GM12892 (cell line): ENCODE measurements at places on chromosomes 5 and 9.
A peak's percentile ranks its signal among the peaks of the same experiment; 100 is the strongest.

GRCh38 chr9:107824556-107824955, 335.0 kb upstream of the KLF4 start:
- no peak for DNase-seq

DNA sequence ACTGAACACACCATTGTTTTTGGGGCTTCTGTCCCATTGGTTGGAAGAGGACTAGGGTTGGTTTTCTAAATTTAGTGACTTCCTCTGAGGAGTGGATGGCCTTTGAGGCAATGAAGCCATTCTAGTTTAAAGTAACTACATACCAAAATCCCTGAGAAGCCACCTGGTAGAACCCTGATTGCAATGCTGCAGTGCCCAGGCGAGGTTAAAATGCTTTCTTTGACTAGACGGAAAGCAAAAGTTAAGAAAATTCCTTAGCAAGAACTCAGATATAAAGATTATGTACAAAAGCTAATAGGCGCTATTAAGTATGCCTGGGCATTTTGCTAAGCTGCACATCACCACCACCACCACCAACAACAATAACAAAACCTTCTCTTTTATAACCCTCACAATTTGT, 20.6 kb downstream of the GLRX start:
- DNase-seq = no peak

DNA sequence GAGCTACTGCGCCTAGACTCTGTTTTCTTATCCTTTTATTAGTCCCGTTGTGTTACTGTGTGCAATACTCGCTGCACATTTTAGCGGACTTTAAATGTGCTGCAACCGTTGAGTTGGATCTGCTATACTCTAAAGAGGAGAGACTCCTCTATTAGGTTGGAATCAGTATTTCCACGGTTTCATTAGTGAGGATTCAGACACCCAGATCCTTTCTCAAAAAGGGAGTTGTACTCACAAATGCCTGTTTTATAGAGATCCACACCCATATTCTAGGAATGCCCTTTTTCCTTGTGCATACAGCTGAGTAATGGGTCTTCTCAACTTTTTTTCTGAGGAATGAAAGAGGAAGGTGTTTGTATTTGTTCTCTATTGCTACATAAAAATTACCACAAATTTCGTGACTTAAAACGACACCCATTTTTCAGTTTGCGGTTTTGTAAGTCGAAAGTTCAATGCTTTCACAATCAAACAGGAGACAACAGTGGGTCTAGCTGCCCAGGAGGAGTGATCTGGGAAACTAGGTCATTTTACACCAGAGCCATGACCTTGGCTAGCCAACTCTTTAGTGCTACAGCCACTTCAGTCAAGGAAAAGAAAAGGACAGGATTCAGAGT, 52.8 kb upstream of the SLC44A1 start:
- no peak for DNase-seq

GRCh38 chr9:75071530-75072122, 16.3 kb downstream of the NMRK1 start:
- DNase-seq = no peak

DNA sequence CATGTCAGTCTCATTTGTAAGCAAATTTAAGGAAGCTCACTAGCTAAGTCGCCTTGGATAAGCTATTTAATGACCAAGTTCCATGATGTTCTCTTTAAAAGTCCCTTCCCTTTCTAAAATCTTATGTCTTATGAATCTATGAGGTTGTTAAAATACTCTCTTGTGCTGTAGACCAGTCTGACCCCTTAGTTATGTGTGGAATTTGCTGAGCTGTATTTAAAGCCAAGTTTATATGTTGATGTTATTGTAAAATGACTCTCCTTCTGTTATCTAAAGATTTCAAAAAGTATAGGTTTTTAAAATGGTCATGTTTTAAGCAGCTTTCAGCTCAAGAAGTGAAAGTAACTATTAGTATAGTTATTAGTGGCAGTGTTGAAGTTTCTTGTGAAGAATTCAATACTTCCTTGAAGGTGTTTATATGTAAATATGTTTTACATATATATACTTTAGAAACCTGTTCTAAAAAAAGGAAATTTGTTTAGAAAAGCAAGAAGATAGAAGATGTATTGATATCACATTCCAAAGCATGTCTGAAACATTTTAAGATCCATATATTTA, 92.2 kb downstream of the CDC42SE2 start:
- no peak for DNase-seq

DNA sequence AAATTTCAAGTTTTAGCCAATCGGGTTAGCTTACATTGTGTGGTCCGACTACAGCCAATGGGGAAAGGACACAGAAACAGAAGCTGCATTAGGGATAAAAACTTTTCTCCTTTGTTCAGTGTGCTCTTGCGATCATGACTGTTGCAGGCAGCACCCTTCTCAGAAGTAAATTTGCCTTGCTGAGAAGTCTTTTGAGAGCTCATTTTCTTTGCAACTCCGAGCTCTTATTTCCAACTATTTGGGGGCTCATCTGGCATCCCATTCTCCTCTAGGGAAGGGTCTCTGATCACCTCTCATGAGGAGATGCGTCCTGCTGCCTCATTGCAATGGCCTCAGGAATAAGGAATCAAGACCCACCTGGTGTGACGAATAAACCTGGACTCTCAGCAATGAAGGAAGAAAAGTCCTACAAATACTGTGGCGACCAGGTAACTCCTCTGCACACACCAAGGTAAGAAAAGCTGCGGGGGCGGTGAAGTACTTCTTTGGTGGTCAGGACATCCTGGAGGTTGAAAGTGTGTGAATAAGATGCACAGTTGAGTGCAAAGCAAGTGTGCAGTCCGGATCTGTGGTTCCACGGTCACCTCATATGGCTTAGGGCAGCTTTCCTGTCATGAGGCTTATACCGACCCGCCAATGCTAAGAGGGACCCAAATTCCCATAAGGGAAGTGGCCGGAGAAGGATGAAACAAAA, 20.4 kb downstream of the CNOT8 start:
- no peak for DNase-seq

DNA sequence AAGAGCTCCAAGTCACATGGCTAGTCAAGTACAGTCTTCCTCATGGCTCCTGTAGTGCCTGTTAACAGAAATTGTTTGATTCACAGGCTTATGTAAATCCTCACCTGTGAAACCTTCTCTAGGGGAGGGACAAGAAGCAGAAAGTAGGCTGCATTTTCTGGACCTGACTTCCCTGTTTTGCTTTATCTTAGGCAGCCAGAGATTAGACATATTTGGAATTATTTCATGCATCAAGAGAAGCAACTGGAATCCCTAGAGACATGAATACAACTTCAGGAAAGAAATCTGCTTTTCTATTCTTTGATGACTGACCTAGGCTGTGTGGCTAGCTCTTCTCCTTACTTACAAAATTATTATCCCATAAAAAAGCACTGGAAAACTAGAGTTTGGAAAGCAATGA, 52.3 kb downstream of the CAST start:
- no peak for DNase-seq

- DNase-seq = no peak
These were observed 471.1 kb upstream of the MPDZ start for GRCh38 chr9:13750639-13751038.

DNA sequence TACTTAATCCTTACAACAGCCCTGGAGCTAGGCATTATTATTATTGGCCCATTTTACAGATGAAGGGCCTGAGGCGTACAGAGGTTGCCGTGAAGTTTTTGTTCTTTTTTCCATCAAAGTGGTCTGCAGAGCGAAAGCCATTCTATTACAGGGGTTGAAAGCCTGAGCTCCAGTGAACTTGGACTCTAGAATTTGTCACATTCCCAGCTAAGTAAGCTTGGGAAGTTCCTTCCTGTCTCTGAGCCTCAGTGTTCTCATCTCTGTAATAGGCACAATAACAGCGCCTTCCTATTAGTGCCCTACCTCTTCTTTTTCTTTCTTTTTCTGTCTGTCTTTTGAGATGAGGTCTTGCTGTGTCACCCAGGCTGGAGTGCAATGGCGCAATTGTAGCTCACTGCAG, 44.2 kb upstream of the NKX2-5 start:
- no peak for DNase-seq

GRCh38 chr9:96089452-96090085, 212.4 kb downstream of the HSD17B3 start:
- no peak for DNase-seq

GRCh38 chr9:114616684-114617520, 5.8 kb downstream of the TMEM268 start:
- DNase-seq = peak; percentile 37

- DNase-seq = no peak
These were observed 95.6 kb downstream of the MLLT3 start for GRCh38 chr9:20526500-20527319.

- no peak for DNase-seq
These were observed 132.2 kb downstream of the ZNF354C start for GRCh38 chr5:179192185-179192890.

- no peak for DNase-seq
These were observed 19.7 kb downstream of the ANXA2R start for GRCh38 chr5:43020399-43020746.

DNA sequence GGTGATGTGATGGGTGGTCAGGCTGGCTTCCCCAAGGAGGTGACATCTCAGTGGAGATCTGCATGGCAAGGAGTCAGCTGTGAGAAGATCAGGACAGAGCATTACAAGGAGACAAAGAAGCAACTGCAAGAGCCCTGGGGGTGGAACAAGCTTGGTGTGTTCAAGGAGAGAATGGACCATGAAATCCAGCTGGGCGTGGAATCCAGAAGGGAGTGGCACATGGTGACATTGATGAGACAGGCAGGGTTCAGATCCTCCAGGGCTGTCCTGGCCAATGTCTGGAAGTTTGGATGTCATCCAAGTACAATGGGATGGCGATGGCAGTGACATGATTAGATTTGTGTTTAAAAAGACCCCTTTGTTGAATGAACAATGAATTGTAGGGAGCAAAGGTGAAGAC, 175.6 kb downstream of the MACROH2A1 start:
- DNase-seq = no peak

DNA sequence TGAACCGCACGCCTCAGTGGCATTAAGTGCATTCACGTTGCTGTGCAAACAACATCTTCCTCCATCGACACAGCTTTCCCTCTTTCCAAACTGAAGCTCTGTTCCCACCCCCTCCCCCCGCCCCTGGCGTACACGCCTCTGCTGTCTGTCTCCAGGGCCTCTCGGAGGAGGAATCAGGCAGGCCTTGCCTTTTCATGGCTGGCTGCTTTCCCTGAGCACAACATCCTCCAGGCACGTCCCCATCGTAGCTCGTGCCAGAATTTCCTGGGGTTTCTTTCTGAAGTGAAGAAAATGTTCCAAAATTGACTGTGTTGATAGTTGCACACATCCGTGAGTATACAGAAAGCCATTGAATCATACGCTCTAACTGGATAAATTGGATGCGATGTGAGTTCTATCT, 22.3 kb upstream of the TMEM250 start:
- no peak for DNase-seq

- no peak for DNase-seq
These were observed 4.2 kb downstream of the TXNDC15 start for GRCh38 chr5:134878403-134878802.

DNA sequence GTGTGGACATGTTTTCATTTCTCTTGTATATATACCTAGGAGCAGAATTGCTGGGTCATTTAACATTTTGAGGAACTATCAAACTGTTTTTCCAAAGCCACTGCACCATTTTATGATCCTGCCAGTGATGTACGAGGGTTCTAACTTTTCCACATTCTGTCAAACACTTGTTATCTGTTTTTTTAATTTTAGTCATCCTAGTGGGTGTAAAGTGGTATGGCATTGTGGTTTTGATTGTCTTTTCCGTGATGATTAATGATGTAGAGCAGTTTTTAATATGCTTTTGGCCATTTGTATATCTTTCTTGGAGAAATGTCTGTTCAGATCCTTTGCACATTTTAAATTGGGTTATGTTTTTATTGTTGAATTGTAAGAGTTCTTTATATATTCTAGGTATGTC, 107.0 kb downstream of the MELK start:
- DNase-seq = no peak

GRCh38 chr9:11577522-11577921, 964.7 kb upstream of the PTPRD start:
- DNase-seq = no peak

GRCh38 chr9:91729558-91729842, 220.5 kb downstream of the ROR2 start:
- no peak for DNase-seq

DNA sequence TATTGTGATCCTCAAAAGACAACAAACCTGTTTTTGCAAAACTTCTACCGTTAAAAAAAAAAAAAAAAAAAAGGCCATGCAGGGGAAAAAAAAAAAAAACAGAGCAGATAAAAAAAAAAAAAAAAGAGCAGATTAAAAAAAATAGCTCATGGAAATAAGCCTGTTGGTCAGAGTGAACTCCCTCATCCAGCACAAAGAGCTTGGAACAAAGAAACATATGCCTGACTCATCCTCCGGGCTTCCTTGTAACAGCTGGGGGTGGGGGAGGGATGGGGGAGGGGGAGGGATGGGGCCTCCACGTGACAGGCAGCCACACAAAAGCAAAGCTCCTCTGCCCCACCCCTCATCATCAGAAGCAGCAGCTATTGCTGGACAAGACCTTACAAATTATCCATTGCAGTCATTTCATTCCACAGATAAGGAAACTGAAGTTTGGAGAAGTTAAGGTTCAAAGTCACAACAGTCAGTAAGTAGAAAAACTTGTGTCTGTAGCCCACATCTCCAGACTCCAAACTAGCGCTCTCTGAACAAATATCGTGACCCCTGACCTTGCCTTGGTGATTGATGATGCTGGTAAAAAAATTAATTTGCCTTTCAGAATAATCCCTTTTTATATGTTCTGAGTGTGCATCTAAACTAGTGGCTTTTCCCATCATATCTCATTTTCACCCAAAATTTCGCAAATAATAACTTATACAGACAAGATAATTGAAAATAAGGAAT, 38.9 kb downstream of the SLC35D2 start:
- no peak for DNase-seq

GRCh38 chr9:16293610-16294009, 576.9 kb downstream of the BNC2 start:
- no peak for DNase-seq

- no peak for DNase-seq
These were observed 111.6 kb downstream of the SREK1 start for GRCh38 chr5:66255714-66256113.

DNA sequence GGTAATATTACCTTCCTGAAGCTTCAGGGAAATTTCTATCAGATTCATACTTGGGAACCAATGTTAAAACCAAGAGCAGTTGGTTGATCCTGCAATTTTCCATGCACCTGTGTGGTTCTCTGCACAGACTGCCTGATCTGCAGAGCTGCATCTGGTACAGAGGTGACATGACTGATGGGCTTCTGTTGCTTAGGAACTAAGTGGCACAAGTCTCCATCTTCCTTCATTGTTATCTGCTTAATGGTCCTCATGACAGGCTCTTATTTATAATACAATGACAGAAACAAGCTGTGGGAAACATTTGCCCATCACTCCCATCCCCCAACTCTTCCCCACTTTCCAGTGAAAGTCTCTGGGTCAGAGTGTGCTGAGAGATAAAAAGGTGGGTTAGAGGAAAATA, 799.1 kb downstream of the TAF11L14 start:
- no peak for DNase-seq
